ENCODE measurements at places on chromosomes 12 and 14.

GRCh38 chr14:75229661-75230139 lies 48.9 kb upstream of the FOS start:
- DNase-seq: no peak

GRCh38 chr12:47820631-47821345 lies 1.1 kb upstream of the HDAC7 start:
- DNase-seq: no peak

DNA sequence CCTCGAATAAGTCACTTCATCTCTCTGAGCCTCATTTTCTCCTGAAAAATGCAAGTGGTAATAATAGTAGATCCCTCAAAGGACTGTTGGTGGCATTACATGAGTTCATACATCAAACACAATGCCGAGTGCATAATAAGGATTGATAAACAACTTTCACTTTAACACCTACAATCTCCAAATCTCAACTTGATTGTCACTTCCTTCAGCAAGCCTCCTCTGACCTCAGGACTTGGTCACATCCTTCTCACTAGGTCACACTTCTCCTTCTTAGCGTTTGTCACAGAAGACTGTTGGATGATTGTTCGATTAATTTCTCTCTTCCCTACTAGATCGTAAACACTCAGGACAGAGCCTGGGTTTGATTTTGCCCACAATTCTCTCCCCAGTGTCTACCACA lies 7.9 kb upstream of the PRKAB1 start:
- no peak for DNase-seq

DNA sequence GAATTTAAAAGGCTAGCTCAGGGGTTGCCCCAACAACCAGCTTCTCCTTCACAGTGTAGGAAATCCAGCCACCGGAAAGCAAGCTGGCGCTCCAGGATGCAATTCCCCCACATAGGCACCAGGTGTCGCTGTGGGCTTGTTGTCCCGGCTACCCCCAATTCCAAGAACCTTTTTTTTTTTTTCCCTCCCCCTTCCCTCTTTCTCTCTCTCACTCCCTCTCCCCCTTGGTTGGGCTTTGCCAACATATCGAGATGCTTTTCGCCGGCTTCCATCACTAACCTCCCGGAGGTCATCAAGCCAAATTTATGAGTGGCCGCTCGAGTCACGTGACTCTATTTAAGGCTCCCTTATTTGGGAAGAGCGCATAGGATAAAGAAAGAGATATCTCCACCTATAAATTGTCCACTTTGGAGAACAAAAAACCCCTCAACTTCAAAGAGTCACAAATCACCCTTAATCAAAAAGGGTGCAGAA lies at the start of gene HOXC5:
Gene HOXC5 (plus strand): TSS at position 424 of the 474 bp plus-strand sequence. CDS start 73 bp downstream, outside the sequence.
- peak; percentile 42 for DNase-seq

- no peak for DNase-seq
Observed at GRCh38 chr14:23660290-23661226, 24.4 kb downstream of the DHRS2 start.

GRCh38 chr12:42130672-42131402 lies 13.8 kb downstream of the GXYLT1 start:
- DNase-seq: no peak

GRCh38 chr12:77124767-77125166 lies 59.4 kb upstream of the E2F7 start:
- no peak for DNase-seq

DNA sequence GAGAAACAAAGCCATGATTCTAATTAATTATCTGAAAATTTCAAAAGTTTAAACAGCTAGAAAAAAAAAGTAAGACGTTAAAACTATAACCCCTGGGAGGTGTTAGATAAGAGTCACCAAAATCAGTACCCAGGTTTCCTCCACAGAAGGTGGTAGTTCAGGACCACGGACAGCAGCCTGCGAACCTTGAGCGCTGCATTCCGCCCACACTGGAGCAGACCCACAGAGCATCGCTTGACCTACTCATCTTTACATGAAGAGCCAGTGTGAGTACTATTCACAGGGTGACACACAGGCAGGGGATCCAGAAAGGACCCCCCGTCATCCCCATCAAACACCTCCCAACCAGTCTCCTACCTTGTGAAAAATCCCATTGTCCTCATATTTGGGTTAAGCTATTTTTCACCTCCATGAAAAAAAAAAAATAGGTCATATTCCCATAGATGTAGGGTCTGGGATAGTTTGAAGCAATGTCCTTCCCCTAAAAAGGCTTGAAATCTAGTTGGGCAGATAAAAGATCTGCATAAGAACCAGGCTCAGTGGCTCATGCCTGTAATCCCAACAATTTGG lies 8.8 kb upstream of the CHGA start:
- no peak for DNase-seq

GRCh38 chr12:115598871-115599811 lies 678.4 kb downstream of the MED13L start:
- DNase-seq: no peak

DNA sequence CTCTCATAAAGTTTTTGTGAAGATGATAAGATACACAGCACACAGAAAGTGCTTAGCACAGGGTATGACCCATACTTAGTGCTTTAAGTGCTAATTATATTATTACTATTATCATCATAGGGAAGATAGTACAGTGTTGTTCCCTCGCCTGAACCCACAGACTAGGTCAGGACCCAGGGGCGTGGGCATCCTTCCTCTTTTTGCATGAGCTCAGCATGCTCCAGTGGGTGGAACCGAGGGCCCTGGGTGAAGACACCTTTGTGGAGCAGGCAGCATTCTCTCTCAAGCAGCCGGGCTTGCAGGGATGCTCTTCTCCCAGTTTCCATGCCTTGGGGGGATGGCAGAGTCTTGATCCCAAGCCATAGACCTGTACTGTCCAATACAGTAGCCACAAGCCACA lies 34.8 kb downstream of the CRACR2A start:
- no peak for DNase-seq

DNA sequence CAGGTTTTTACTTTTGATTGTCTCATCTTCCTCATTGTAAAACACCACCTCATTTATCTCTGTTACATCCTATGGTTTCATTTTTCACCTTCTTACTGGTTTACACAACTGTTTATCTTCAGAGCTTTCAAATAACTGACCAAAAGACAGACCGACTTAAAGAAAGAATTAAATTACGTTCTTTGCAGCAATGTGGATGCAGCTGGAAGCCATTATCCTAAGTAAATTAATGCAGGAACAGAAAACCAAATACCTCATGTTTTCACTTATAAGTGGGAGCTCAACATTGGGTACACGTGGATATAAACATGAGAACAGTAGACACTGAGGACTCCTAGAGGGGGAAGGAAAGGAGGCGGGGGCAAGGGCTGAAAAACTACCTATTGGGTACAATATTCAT lies 729.0 kb upstream of the USP15 start:
- DNase-seq: no peak

DNA sequence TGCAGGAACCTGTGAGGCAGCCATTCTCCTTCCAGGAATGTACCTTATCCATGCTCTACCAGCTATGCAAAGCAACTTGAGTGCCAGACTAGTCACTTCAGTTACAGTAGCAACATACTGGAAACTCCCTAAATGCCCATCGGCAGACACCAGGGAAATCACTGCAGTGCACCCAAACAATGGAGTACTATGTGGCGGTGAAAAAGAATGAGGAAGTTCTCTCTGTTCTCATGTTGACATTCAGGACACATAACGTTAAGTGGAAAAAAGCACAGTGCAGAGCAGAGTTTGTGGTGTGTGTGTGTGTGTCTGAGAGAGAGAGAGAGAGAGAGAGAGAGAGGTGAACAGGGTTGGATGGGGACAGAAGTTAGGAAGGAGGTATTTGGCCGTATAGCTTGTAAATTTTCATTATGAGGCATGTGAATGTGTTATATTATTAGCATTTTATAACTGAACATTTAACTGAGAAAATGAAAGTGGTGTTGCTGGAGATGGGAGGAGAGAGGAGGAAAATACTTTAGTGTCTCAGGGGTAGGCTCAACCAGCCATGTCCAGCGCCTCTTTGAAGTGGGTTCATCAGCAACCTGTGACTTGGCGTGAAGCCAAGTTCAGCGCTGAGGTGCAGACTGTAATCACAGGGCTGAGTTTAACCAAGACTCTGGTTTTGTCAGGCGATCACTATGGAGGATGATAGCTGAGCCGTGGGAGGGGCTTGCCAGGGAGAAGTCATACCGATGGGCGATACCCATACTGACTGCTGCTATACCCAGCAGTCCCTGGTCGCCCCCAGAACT lies 17.3 kb downstream of the TNFAIP2 start:
- DNase-seq: no peak

- DNase-seq: no peak
Observed at GRCh38 chr14:100054316-100055075, 10.7 kb upstream of the EVL start.

GRCh38 chr12:57488402-57489156 lies 711 bp downstream of the MARS1 start:
- DNase-seq: no peak

DNA sequence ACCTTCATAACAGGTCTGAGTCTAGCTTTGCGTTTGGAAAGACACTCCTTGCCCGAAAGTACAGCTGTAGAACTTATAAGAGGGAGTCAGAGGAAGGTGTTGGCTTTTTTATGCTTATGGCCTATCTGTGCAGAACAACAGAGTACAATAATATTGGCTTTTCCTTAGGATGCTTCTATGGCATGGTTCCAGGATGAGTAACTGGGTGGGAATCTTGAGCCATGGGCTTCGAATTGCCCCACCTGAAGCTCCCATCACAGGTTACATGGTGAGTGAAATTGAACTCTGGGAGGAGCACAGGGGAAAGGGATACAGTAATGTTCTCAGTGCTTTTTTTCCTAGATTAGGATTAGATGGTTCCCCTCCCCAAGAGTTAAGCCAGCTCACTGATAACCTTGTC lies 13.0 kb downstream of the PARP2 start:
- DNase-seq: no peak

DNA sequence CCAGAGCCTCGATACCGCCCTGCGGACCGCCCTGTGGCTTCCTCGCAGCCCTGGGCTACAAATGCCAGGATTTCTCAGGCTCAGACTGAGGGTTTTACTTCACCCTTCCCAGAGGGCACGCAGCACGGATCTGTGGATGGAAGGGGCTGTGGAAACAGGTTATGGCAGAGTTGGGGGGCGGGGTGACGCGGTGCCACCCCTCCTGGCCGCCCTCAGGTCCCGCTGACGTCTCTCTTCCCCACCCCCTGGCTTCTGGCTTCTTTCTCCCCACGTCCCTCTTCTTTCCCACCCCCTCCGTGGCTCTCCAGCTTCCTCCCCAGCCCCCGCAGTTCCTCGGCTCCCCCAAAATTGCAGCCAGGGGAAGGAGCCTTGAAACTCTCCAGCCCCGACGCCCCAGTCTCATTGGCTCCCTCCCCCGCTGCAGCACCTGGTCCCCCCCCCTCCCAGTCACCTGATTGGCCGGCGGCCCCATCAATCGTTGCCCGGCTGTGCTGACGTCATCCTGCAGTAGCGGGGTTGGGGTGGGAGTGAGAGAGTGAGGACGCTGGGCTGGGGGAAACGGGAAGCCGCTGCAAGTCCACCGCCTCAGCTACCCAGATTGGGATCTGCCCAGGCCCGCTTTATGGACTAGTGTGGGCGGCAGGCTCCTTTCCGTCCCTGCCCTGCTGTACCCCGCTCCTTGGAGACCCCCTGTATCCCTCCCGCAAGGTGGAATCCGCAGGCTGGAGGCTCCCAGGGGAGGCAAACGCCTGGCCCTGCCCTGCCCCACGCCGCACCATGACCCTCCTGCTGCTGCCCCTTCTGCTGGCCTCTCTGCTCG lies at the start of gene CLSTN3:
Gene CLSTN3 (plus strand): TSS at position 500 of the 820 bp plus-strand sequence. CDS start 278 bp downstream, at position 778.
- DNase-seq: peak; percentile 85
